ENCODE measurements at places on chromosomes 7 and 10.

GRCh38 chr10:84755311-84755710 is 426.9 kb downstream of the CCSER2 start:
- no peak for DNase-seq

- peak; percentile 65 for DNase-seq
Observed at GRCh38 chr7:121081327-121081936, 92.9 kb downstream of the CPED1 start.

DNA sequence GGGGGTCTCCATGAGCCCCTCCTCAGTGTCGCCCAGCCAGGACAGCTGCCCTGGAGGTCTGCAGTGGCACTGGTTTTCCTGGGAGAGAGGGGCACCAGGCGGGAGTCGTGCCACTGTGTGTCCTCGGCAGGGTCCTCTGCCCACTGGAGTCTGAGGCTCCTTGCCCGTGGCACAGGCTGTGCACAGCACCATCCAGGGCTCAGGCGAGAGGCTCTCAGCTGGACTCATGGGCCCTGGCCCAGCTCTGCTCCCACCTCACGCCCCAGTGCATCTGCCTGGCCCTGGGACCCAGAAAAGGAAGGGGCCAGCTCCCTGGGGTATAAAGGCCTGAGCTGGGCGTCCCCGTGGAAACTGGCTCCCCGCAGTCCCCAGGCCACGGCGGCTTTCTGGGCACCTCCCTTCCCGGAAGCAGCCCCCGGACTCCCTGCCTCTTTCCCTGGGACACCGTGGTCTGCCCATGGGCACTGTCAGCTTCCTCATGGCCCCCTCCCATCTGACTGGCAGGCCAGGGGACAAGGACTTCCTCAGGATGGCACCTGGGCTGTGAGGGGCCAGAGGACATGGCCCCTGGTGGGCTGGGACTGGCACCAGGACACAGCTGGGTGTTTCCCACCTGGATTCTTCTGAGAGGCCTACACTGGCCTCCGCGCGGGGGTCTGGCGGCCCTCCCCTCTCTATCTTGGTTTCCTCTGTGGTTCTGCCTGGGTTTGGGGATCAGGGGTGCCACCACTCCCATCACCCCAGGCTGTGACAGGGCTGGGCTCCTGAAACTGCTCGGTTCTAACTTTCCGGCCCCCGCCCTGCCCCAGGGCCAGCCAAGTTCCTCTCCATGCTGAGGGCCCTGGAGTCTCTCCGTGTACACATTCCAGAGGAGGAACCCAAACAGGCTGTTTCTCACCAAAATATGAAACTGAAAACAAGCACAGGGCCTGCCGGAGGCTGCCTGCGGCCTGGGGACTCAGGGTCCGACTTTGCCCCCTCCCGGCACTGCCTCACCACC is 5.5 kb downstream of the FOXL3 start:
- DNase-seq = no peak

GRCh38 chr10:27622596-27622995 is 118.5 kb downstream of the RAB18 start:
- DNase-seq = no peak

DNA sequence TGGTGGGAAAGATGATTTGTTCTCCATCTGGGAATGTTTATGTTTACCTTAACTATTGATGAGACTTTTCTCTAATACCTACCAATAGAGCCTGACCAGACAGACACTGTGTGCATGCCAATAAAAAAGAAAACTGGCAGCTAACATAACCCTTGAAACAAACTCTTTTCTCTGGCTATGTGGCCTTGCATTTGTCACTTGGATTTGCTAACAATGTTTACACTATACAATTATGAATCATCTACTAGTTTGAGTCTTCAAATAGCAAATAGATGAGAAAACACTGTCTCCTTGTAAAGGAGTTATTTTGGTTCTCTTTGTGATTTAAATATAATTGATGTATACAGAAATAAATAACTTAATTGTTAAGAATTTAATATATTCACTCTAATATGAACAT is 273.1 kb downstream of the SEMA3D start:
- DNase-seq = no peak

- no peak for DNase-seq
Observed at GRCh38 chr7:74219416-74219815, 9.6 kb downstream of the LAT2 start.

DNA sequence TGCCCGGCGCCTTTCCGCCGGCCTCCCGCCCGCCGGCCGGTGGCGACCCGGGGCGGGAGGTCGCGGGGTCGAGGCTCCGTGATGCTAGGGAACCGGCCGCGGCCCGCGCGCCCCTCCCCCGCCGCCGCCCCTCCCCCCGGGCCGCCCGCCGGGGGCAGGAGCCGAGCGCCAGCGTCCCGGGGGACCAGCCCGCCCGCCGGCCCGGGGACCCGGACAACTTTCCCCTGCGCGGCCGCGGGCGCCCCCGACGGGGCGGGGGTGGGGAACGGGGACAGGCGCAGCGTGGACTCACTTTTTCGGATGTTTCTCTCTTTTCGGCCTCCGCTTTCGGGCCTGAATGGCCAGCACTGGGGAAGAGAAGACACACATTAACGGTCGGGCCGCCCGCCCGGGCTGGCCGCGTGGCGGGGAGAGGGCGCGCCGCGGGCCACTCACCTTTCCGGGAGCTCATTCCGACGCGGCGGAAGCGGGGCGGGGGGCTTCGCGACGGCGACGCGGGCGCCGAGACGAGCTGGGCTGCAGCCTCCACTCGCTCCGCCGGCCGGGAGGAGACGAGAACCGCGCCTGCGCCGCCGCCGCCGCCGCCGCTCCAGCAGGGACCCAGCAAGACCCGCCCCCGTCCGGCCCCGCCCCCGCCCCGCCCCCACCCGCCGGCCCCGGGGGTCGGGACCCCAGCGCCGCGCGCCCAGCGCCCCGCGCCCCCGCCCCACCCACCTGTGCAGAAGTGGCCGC is at the start of gene SRPK2:
Gene SRPK2 (minus strand): TSS at position 566 of the 732 bp plus-strand sequence.
- DNase-seq = no peak

- DNase-seq = no peak
Observed at GRCh38 chr10:1057106-1057657, 997 bp downstream of the WDR37 start.

- DNase-seq = no peak
Observed at GRCh38 chr7:40542982-40543741, 408.4 kb downstream of the SUGCT start.

DNA sequence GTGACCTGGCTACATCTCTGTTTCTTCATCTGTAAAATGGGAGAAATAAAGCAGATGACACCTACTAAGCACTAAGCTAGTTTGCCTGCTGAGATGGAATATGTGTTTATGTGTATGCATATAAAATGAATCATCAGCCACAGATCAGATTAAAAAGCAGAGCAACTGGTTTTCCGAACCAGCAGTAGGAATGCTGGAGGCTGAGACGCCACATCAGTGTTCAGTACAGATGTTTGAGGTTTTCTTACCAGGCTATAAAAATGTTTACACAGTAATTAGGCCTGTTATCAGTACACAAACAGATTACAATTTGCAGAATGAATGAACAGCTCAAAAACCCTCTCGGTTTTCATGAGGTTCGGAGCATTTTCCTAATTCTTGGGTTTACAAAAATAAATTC is 85.8 kb downstream of the CALN1 start:
- no peak for DNase-seq

DNA sequence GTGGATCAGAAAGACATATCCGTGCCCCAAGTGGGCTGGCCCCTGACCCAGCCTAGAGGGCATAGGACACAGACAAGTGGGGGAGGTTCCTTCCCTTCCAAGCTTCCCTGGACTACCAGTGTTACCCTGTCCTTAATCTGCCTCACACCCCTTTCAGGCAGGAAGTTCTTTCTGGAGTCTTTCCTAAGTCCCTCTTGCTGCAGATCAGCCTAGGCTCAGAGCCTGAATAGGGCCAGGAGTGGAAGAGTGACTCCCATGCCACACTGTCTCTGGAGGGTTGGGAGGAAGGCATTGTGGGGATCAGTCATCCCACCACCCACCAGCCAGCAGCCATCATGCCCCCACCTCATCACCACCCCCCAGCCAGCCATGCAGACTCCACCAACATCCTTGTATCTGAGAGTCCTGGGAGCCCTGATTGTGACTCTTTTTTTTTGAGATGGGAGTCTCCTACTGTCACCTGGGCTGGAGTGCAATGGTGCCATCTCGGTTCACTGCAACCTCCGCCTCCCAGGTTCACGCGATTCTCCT is 22.6 kb downstream of the POLL start:
- DNase-seq = no peak

- no peak for DNase-seq
Observed at GRCh38 chr7:47622946-47623640, 41.2 kb upstream of the TNS3 start.

DNA sequence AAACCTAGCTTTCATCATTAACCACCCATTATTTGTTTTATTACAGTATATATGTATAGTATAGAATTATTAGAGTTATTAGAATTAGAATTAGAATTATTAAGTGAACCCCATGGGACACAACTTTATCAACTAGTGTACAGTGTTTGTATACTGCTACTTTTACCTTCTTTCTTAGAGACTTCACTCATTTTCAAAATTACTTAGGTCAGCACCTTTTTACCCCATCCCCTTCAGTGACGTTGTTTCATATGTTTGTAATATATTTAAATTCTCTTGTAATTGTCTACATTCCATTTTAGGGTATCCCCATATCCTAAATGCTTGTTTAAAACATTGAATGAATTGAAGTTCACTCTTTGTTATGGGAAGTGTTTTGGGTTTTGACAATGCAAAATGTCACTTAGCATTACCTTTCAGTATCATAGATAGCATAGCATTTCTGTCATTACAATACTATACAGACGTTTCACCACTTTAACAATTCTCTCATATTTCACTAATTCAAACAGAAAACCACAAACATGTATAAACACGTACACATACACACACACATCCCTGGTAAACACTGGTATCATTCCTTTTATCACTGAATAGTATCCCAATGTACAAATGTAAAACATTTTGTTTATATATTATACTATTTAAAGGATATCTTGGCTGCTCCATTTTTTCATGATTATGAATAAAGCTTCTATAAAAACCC is 229.9 kb upstream of the MAGI2 start:
- no peak for DNase-seq

DNA sequence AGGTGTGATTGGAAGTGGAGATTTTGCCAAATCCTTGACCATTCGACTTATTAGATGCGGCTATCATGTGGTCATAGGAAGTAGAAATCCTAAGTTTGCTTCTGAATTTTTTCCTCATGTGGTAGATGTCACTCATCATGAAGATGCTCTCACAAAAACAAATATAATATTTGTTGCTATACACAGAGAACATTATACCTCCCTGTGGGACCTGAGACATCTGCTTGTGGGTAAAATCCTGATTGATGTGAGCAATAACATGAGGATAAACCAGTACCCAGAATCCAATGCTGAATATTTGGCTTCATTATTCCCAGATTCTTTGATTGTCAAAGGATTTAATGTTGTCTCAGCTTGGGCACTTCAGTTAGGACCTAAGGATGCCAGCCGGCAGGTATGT is 13.6 kb downstream of the STEAP2 start:
- no peak for DNase-seq

DNA sequence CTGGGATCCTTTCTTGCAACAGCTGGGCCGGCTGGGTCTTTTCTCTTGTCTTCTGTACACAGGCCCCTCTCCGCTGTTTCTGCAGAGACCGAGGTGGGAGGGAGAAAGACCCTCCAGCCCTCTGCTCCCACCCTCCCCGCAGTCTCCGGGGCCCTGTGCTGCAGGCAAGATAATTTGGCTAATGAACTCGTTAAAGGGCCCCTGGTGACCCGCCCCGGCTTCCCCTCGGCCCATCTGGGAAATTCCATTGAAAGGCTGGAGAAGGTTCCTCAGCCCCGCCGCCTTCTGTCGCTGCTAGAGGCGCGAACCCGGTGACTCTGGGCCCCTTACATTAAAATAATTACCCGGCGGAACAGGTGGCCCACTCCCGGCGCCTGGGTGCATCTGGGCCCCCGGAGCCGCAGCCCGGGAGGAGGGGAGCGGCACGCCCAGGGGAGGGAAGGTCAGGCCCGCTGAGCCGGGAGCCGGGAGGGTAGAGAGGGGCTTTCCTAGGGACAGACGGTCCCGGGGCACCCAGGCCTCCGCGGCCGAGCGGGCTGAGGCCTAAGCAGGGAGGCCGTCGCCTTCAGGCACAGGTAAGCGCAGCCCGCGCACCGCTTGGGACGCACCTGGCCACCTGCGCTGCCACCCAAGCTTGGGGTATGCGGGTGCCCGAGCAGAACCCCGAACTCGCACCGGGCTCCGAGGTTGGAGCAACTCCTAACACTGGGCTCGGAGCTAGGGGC is 7.3 kb upstream of the MNX1 start:
- no peak for DNase-seq

GRCh38 chr7:27194686-27195379 is 5.1 kb downstream of the HOXA13 start:
- DNase-seq = no peak

- DNase-seq = no peak
Observed at GRCh38 chr7:27961255-27961654, 219.3 kb downstream of the JAZF1 start.

- no peak for DNase-seq
Observed at GRCh38 chr7:140304191-140304799, 94.0 kb downstream of the SLC37A3 start.

DNA sequence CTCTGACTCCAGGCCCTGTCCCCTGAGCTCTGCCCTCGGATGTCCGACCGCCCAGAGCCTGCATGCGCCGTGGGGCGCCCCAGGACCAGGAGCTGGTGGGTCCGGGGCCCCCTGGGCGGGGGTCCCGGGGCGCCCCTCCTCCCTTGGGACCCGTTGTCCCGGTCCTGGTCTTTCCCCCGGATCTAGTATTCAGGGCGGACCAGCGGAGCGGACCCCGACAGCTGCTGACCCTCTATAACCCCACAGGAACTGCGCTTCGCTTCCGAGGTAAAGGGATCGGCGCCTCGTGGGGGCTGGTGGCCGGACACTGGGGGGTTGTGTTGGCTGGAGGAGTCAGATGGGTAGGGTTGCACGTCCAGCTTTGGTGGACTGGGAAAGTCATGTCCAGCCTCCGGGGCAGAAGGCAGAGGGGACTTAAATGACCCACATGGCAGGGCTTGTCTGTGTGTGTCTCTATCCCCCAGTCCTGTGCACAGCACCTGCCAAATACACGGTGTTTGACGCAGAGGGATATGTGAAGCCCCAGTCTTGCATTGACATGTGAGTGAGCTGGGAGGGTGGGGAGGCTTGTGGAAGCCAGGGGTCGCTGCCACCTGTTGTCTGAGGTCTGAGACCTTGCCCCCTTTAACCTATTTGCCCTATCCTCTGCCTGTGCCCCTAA is 520 bp downstream of the MOSPD3 start:
- DNase-seq = no peak

GRCh38 chr7:96997512-96998032 is 7.8 kb upstream of the DLX6 start:
- DNase-seq = no peak

DNA sequence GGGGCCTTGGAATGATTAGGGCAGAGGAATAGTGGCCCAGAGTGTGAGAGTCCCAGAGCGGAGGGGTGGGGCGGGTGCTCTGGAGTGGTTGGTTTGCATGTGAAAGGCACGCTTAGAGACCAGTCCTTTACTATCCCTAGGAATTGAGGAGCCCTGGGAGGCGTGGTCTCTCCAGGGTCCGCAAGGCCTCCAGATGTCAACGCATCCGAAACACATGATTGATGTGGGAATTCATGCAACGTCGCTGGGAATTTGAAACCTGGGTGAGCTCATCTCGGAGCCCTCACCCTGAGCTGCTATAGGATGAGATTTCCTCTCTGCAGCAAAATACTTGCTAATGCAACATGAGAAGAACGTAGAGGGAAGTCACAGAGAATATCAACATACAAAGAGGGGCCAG is 51.2 kb downstream of the NPTX2 start:
- DNase-seq = no peak

All from NCI-H748 treated with DMSO at 0.1 percent for 48 hours (cell line).